ENCODE measurements at places on chromosomes 3 and 15.

DNA sequence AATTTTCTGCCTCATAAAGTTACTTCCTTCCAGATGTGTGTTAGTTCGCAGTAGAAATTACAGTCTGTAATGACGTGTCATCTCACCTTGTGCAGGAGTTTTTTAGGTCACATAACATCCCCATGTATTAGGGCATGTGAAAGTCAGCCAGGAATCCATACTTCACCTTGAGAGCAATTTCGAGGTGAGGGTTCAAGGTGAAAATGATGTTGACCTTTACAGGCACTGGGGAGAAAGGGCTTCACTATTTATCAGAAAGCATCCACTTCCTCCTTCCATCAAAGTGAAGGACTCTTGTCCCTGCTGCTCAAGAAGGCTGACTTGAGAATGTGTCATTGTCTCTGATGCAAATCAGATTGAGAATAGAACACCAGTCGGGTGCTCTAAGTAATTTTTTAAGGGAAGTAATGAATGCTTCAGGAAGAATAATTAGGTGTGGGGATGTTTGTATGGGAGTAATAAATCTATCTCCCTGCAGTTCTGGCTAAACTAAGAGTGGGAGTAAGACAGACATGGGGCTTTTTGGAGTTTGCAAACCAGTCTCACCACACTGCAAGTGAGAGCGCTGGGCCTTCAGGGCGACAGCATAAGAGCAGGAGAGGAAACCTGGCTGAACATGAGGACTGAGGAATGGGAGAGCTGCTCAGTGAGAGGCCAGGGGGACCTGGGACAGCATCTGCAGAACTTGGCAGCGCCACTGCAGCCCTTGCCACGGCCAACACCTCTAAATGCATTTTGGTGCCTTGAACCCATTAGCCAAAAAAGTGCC lies 85.9 kb upstream of the IL12A start:
- no peak for DNase-seq

- no peak for DNase-seq
Observed at GRCh38 chr3:68360492-68360891, 571.9 kb downstream of the TAFA4 start.

DNA sequence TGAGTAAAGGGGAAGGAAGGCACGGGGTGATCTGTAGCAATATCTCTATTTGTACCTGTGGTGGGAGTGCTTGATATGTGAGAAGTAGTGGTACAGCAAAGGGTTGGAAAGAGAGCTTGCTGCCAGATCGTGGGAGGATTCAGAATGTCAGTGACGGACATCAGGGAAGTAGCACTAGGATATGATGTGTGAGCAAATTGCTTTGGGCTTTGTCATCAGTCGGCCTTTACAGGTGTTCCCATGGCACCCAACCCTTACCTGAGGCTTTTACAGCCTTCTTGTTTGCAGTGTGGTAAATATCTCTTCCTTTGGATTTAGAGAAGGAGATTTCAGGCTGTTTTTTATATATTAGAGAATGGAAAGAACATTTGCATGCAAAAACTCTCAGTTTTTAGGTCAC lies 29.8 kb downstream of the IL1RAP start:
- no peak for DNase-seq

- no peak for DNase-seq
Observed at GRCh38 chr3:191296041-191296541, 33.1 kb upstream of the CCDC50 start.
